ENCODE measurements at places on chromosomes 11 and 22.
A peak's percentile ranks its signal among the peaks of the same experiment; 100 is the strongest.

GRCh38 chr11:95088946-95089619, 563 bp upstream of the ENDOD1 start:
- DNase-seq: no peak

DNA sequence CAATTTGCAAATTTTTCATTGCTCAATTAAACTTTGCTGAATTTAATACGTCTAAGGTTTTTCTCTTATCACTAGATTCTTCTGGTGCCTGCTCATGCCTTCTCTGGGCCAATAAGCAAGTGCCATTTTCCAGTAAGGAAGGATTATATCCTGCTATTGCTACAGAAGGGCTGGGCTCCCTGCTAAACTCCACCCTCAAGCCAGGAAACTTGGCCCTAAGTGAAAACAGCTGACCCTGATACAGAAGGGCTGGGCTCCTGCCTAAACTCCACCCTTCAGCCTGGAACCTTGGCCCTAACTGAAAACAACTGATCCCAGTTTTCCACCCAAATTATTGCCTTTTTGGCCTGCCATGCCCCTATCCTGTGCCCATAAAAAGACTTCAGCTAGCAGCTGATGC, 385.3 kb downstream of the DYNC2H1 start:
- DNase-seq: no peak

DNA sequence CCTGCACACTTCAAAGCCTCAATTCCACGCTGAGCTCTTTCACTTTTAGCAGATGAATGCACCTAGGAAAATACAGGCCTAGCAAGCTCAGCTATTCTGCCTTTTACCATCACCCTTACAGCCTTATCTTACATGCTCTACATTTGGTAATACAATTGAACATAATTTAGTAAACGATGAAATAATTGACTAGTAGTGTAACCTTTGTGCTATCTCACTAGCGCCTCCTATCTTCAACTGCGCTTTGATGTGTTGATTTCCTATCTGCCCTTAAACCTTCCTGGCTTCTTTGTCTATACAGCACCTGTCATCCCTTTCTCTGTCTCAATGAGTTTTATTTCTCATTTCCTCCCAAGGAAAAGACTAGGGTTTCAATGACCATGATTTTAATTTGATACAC, 149.7 kb downstream of the LRRC4C start:
- DNase-seq: no peak

GRCh38 chr11:4190098-4190497, 95.5 kb downstream of the RRM1 start:
- DNase-seq: no peak

DNA sequence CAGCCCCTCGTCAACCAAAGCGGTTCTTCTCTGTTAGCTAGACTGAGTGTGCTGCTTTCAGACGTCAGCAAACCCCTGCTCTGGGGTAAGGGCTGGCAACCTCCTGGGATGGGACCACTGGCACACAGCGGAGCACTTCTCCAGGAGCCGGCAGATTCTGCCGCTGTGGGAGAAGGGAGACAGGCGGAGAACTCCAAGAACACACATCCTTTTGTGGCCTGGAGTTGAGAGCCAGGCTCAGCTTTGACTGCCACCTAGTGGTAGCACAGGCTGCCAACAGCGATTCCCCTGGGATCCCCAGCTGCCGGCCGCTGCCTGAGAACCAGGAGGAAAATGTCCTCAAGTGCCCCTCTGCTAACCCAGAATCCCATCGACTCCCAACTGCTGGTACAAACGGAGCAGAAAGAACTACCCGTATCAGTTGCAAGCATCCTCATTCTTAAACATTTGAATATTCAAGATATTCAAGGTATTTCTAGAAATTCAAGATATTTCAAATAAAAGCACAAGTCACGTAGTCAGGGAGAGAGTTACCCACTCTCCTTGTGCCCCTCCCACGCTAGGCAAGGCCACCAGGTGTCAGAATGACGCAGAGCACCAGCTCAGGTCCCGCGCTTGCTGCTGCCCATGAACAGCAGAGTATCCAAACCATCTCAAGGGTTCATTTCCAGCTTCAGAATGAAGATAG, 4.9 kb downstream of the LTO1 start:
- peak; percentile 46 for DNase-seq

GRCh38 chr11:94325681-94326080, 21.3 kb downstream of the IZUMO1R start:
- no peak for DNase-seq

GRCh38 chr11:104033561-104033960, 2.9 kb upstream of the DDI1 start:
- DNase-seq: no peak

- DNase-seq: no peak
These were observed 144.0 kb downstream of the FBXO7 start for GRCh38 chr22:32618441-32619140.

DNA sequence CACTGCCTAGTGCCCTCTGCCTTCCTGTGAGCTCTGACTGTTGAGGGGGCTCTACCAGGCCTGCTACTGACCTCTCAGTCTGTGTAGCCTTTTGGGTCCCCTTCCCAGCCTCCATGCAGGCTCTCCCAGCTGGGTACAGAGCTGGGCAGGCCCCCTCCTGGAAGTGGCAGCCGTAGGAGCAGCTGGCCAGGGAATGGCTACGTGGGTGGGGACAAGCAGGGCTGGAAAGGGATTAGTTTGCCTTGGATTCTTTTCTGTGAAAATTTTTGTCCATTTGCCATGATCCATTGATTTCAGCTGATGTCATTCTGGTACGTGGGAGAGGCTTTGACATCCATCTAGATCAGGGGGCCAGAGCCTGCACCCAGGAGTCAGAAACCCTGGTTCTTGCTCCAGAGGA, 23.9 kb upstream of the NECTIN1 start:
- DNase-seq: no peak

GRCh38 chr22:46444390-46444854, 93.0 kb downstream of the CELSR1 start:
- DNase-seq: no peak

GRCh38 chr11:26963764-26964163, 30.1 kb upstream of the FIBIN start:
- no peak for DNase-seq

- DNase-seq: no peak
These were observed 4.6 kb upstream of the ASCL3 start for GRCh38 chr11:8947230-8947943.

DNA sequence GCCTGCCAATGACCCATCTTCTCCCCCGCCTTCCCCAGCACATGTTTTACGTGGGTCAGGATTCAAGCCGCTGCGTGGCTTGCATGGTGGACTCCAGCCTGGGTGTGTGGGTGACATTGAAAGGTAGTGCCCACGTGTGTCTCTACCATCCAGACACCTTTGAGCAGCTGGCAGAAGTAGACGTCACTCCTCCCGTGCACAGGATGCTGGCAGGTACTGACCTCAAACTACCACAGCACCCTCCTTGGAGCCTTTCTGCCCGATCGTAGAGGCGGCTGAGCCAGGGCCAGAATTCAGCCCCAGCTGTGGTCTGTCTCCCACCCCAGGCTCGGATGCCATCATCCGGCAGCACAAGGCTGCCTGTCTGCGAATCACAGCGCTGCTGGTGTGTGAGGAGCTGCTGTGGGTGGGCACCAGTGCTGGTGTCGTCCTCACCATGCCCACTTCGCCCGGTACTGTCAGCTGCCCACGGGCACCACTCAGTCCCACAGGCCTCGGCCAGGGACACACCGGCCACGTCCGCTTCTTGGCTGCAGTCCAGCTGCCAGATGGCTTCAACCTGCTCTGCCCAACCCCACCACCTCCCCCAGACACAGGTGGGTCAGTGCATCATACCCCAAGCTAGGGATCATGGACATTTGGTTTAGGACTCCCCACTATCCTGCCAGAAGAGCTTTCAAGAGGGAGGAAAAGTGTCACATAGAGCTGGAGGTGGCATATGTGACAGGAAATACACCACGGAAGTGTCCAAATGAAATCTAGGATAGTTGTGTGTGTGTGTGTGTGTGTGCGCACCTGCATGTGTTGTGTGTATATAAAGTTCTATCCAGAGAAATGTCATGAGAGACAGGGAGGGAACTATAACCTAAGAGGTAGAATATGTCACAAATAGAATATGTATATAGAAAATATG, 10.6 kb upstream of the RELT start:
- no peak for DNase-seq

GRCh38 chr11:42593441-42593840, 718.4 kb upstream of the API5 start:
- no peak for DNase-seq

DNA sequence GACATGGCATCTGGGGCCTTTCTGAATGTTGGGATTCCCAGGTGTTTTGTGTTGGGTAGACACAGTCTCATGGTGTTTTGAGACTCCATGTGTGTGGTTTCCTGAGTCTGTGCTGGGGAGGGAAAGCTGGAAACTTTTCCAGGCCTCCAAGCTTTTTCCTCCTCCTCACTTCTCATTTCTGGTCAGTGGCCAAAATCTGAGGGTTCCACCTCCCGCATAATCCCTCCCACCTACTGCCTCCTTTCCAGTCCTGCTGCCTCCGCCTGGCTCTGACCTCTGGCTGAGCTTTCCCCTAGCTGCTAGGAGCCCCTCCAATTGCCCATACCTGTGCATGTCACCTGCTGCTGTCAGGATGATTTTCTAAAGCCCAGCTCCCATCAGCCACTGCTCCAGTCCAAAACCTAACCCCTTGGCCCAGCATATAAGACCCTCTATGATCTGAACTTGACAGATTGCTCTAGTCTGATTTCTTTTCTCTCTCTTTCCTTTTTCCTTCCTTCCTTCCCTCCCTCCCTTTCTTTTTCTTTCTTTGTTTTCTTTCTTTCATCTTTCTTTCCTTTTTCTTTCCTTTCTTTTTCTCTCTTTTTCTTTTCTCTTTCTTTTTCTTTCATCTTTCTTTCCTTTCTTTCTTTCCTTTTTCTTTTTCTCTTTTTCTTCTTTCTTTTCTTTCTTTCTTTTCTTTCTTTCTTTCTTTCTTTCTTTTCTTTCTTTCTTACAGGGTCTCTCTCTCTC, 51.4 kb upstream of the NECTIN1 start:
- no peak for DNase-seq

GRCh38 chr11:128790196-128790595, 76.9 kb downstream of the KCNJ1 start:
- DNase-seq: no peak

DNA sequence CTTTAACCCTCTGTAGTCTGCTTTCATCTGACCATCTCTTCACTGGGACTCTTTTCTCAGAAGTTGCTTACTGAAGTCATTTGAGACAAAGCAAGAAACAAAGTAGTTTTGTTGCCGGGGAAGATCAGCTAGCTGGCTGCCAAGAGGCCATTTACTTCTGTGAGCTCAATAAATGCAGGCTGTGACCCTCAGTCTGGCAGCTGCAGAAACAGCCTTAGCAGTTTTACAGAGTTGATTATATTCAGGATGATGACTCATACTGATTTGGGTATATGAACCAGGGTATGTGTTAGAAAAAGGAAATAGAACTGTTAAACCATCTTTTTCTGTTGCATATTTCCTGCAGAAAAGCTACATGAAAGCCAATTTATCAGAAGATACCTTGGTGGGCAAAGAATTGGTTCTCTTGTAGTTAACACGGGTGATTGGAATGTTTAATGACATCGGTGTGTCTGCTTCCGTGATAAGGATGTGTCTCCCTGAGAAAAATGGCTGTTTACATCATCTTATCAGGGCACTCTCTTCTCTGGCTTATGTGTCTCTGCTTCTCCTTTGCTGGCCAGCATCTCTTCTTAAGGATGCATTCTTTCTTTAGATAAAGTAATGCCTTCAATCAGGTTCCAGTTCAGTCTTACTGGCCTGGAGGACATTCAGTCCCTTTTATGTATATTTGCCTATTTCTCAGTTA, 18.5 kb downstream of the FIBIN start:
- DNase-seq: no peak

DNA sequence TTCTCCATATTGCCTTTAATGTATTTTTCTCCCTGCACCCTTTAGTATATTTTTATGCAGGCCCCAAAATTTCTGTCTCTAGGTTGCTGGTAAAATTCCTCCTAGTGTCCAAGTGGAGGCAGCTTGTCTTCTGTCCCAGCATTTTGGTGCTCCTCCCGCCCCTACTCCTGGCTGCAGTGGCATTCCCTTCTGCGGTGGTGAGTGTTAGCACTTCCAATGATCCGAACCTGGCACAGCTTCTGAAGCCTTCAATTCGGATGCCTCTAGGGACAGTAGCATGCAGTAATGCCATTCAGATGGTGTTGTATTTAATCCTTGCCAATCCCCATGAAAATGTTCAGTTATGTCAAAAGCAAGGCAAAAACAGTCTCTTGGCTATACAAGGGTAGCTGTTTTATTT, 5.9 kb downstream of the YWHAH start:
- no peak for DNase-seq

DNA sequence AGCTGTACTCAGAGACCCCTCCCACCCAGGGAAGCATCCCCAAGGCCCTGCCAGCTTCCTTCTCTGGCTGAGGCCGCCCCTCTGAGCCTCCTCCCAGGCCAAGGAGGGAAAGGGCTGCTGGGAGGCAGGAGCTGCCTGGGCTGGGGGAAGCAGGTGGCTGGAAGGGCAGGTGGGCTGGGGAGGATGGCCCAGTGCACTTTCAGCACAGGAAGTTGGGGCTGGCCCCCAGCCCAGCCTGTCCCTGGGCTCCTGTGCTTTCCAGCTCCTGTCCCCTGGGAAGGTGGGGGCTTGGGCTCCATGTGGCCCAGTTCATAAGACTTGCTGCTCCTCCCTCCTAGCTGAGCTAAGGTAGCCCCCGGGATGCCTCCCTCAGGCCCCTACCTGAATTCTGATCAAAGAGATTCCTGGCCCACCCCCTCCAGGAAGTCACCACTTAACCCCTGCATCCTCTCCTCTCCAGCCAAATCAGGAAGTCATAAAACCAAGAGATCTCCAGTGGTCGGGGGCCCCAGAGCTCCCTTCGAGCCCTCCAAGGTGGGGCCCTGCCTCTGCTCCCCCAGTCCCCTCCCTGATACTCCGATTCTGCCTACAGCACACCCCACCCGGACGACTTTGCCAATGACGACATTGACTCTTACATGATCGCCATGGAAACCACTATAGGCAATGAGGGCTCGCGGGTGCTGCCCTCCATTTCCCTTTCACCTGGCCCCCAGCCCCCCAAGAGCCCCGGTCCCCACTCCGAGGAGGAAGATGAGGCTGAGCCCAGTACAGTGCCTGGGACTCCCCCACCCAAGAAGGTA, 4.9 kb downstream of the PPP1CA start:
- no peak for DNase-seq

All from NCI-H187 treated with DMSO at 0.1 percent for 48 hours (cell line).